ENCODE measurements at places on chromosomes 2 and 18. TPM values are rescaled to one million over a fixed set of nuclear protein-coding genes. Genes with fewer than 3 reads are reported as not detected.

The ANKRD62 gene
- not detected for total RNA-seq

The ZNF2 gene
- total RNA-seq: 6.2 TPM

The SCN9A gene
- 1.5 TPM for total RNA-seq

The UGT1A5 gene
- not detected for total RNA-seq

The DPYSL5 gene
- total RNA-seq: 2.8 TPM

The TMEM200C gene
- total RNA-seq: 11.2 TPM

The NT5C1B gene
- not detected for total RNA-seq

The LINC00305 gene
- not detected for total RNA-seq

DNA sequence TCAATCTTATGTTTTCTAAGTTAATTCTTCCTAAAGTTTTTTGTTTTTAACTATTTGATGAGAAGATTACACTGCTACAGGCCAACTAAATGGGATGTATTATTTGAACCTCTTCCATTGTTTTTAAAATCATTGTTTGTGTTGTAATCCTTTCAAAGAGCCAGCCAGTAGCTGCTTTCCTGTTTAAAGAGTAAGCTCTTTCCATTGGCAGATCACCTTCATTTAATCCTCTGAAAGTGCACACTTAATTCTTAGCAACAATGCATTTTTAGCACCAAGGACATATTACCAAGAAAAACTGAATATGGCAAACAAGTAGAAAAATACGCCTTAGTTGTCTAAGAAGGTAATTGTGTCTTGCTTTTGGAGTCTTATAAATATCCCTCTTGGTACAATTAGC, 54.0 kb downstream of the MEIS1 start:
- DNase-seq: no peak
- H3K4me1 ChIP-seq: peaks cover 56% of the 10 kb centered on the region
- H3K36me3 ChIP-seq: peaks cover 47% of the 10 kb centered on the region
- peak overlapping the region; percentile 72 for H3K27ac ChIP-seq
- H3K27me3 ChIP-seq: no peaks in the 10 kb centered on the region

DNA sequence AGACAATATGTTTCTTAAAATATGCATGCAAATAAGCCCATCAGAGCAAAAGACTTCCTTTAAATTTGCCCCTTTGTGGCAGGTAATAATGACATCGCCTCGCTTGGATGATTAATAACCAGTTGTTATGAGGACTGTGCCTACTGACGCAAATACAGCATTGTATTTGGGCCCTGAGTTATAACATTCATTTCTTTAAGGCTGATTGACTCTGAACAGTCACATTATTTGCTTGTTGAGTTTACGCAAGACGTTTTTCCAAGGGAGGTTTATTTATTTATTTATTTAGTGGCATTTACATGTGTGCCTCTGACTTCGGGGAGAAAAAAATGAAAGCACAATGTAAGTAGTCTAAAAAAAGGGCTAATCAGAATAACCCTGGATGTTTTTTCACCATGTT, 88.3 kb downstream of the SLC8A1 start:
- peaks cover 31% of the 10 kb centered on the region for H3K4me1 ChIP-seq
- no peak overlapping the region for H3K4me3 ChIP-seq
- H3K27me3 ChIP-seq: no peaks in the 10 kb centered on the region
- H3K27ac ChIP-seq: peak overlapping the region; percentile 37

GRCh38 chr2:68108120-68108519, 45.3 kb upstream of the C1D start:
- peaks cover 4% of the 10 kb centered on the region for H3K36me3 ChIP-seq
- no peak for DNase-seq
- no peaks in the 10 kb centered on the region for H3K4me1 ChIP-seq
- H3K27me3 ChIP-seq: peaks cover 2% of the 10 kb centered on the region
- no peak overlapping the region for H3K4me3 ChIP-seq

DNA sequence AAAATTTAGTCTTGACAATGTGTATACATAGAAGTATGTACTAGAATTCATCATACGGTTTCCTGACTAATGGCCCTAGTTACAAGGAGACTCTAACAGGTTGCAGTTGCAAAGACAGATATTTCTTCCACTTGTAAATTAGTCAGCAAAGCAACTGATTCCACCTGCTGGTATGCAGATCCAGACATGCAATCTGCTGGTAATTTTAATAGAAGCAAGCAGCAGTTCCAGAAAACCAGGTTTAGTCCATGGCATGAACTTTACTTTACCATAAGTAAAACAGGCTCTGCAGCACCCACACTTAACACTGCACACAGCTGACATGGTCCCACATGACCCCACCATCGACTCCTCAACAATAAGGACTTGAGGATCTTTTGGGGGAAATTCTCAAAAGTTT, 110.9 kb upstream of the SP3 start:
- no peaks in the 10 kb centered on the region for H3K36me3 ChIP-seq
- no peaks in the 10 kb centered on the region for H3K27me3 ChIP-seq
- no peak overlapping the region for H3K4me3 ChIP-seq
- DNase-seq: no peak

GRCh38 chr2:124001696-124002430, 23.2 kb upstream of the CNTNAP5 start:
- no peaks in the 10 kb centered on the region for H3K4me1 ChIP-seq
- H3K36me3 ChIP-seq: no peaks in the 10 kb centered on the region
- DNase-seq: no peak
- H3K4me3 ChIP-seq: no peak overlapping the region
- H3K27me3 ChIP-seq: peaks cover 7% of the 10 kb centered on the region
- no peak overlapping the region for H3K27ac ChIP-seq

DNA sequence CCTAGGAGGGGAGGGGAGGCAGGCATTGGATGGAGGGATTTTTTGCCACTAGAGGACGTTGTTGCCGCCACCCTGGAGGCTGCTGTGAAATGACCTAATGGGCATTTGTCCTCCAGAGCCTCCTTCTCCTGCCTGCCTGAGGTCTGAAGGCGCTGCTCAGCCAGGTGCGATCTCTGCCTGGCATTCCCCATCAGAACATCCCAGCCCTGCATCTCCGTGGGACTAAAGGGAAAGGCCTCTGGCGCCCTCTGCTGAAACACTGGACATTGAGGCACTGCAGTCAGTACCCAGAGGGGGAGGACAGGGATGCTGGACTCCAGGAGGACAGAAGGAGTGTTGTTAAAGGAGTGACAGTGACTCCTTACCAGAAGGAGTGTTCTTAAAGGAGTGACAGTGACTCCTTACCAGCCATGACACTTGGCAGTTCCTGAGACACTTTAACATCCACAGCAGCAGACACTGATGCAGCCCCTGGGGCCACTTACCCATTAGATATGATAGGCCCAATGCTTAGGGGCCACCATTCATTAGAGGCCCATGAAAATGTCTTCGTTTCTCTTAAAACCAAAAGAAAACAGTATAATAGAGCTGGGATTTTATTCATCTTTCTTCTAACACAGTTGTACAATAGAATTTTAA, 17.0 kb downstream of the THNSL2 start:
- H3K4me1 ChIP-seq: peaks cover 10% of the 10 kb centered on the region
- no peaks in the 10 kb centered on the region for H3K27me3 ChIP-seq
- peaks cover 20% of the 10 kb centered on the region for H3K36me3 ChIP-seq
- DNase-seq: peak; percentile 73
- no peak overlapping the region for H3K27ac ChIP-seq
- H3K4me3 ChIP-seq: no peak overlapping the region

All from mesothelial cell of epicardium (in vitro differentiated cells).